ENCODE measurements at places on chromosomes 3 and 15. TPM values are rescaled to one million over a fixed set of nuclear protein-coding genes. Genes with fewer than 3 reads are reported as not detected.
A peak's percentile ranks its signal among the peaks of the same experiment; 100 is the strongest.

The STOML1 gene
- 10.4 TPM for total RNA-seq

The AADACL2 gene
- not detected for total RNA-seq

The UROC1 gene
- not detected for total RNA-seq

The RTP4 gene
- total RNA-seq = 1.8 TPM

The TGM5 gene
- 13.5 TPM for total RNA-seq

- ATAC-seq = peak; percentile 98
Measured at GRCh38 chr3:150546226-150547044, at the start of the genes EIF2A and SERP1. Gene EIF2A (plus strand): TSS chr3:150546787. CDS start chr3:150546803, 16 bp downstream. Gene SERP1 (minus strand): TSS chr3:150546496. CDS start chr3:150546135, 361 bp downstream.

GRCh38 chr15:38174691-38175090 is 77.9 kb upstream of the SPRED1 start:
- ATAC-seq = no peak

DNA sequence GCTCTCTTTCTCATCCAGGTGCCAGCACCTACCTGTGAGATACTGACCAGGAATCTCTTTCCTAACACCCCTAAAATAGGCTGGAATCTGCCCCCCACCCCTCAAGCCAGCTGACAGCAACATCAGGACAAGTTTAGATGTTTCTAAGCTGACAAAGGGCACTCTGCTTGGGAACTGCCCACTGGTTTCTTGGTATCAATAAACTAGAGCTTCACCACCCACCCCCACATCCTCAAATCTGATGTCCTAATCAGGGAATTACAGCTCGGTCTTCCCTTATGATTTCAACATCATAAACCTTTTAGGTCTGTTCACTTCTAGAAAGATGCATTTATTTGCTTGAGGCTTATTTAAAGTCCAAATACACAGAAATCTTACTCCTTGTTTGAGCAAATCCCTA is 34.7 kb downstream of the CEP19 start:
- no peak for ATAC-seq

- no peak for ATAC-seq
Measured at GRCh38 chr15:91603384-91604080, 250.0 kb upstream of the SLCO3A1 start.

DNA sequence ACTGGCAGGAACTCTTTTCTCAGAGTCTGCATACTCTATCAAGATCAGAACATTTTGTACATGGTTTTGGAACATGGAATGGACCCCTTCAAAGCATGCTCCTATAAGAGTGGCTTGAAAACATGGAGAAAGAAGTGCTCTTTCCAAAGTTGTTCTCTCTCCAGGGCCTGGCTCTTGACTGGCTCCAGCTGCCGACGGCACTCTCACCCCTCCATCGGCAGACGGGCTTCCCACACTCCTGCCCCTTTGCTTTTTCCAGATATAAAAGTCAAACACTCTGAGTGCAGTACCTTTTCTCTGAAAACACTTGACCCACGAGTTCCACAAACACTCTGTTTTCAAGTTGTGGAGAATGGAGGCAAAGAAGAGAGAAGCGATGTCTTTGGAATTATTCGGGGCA is 72.5 kb upstream of the ONECUT1 start:
- ATAC-seq = no peak

- ATAC-seq = no peak
Measured at GRCh38 chr3:104447681-104448080, 919.0 kb upstream of the ALCAM start.

GRCh38 chr15:73647259-73648013 is 14.2 kb upstream of the NPTN start:
- ATAC-seq = peak; percentile 92

- ATAC-seq = peak; percentile 48
Measured at GRCh38 chr3:40477666-40478065, 744 bp downstream of the ZNF619 start.

GRCh38 chr3:67569324-67569723 is 85.1 kb downstream of the SUCLG2 start:
- ATAC-seq = no peak

- no peak for ATAC-seq
Measured at GRCh38 chr15:62866366-62866765, 176.2 kb upstream of the TPM1 start.

GRCh38 chr15:92621972-92622533 is 33.5 kb downstream of the FAM174B start:
- no peak for ATAC-seq

DNA sequence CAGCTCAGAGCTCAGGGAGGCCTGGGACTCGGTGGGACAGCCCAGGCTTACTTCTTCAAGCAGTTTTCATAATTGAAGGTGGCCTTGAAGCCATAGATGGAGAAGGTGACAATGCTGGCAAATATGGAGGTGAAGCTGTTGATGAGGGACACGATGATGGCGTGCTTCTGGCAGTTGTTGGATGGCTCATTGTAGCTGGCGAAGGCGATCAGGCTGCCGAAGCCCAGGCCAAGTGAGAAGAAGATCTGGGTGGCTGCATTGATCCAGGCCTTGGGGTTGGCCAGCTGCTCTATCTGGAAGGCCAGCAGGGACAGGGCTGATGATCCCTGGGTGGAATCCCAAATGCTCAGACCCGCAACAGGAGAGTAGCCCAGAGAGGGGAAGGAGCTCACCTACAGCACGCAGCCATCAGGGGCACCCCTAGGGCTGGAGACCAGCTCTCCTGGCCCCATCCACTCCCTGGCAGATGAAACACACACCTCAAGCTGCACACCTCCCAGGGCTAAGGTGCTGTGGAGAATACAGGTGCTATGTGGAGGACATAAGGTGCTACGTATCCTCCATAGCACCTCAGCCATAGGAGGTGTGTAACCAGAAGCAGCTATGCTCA is 25.1 kb downstream of the SLC6A20 start:
- ATAC-seq = no peak
